Head of caudate nucleus (tissue), 42 donors: ENCODE measurements at places on chromosomes 16 and 17.
A peak's percentile ranks its signal among the peaks of the same experiment; 100 is the strongest.

DNA sequence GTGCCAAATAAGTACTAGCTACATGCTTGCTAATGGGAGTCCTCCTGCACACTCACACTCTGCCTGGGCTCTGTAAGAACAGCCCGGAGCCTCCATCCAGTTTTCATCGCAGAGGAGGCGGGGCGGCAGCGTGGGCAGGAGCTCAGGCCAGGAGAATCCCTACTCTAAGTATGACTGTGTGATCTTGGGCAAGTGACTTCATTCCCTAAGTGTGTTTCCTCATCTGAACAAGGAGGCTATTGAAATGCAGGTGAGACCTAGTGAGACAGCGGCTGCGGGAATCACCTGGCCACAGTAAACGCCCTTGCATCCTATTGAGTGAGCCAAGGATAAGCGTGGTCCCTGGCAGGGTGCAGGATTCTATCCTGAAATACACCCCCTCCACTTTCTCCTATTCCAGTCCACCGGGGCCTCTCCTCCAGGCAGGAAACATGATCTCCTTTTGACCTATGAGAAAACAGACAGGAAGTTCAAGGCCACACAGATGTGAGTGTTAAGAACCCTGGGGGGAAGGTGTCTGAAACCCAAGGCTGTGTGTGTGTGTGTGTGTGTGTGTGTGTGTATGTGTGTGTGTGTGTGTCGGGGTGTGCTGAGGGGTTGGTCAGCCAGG is 5.2 kb upstream of the RAI1 start:
- DNase-seq = no peak

DNA sequence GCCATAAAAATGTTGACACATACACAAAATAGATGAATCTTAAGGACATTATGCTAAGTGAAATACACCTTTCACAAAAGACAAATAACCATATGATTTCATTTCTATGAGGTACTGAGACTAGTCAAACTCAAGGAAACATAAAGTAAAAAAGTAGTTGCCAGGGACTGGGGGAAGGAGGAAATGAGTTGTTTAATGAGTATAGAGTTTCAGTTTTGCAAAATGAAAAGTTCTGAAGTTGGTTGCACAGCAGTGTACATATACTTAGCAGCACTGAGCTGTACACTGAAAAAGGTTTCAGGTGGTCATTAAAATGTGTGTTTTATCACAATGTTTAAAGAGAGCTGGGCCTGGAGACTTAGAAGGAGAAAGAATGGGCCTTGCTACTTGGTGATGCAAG is 4.7 kb upstream of the SLC13A2 start:
- DNase-seq = no peak

GRCh38 chr17:5511401-5512225 is 25.2 kb downstream of the MIS12 start:
- no peak for DNase-seq

- DNase-seq = peak; percentile 42
Measured at GRCh38 chr16:88770461-88771293, 14.3 kb downstream of the PIEZO1 start.

DNA sequence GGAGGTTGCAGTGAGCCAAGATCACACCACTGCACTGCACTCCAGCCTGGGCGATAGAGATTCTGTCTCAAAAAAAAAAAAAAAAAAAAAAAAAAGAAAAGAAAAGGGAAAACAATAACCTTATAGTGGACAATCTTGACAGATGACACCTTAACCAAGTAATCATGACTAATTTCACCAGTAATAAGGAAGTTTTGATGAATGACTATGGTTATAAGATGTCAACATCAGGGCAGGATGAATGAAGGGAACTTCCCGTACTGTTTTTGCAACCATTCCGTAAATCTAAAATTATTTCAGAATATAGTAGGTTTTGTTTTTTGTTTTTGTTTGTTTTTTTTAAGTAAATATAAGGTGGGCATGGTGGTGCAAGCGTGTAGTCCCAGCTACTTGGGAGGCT is 23.0 kb downstream of the GSPT1 start:
- DNase-seq = no peak

DNA sequence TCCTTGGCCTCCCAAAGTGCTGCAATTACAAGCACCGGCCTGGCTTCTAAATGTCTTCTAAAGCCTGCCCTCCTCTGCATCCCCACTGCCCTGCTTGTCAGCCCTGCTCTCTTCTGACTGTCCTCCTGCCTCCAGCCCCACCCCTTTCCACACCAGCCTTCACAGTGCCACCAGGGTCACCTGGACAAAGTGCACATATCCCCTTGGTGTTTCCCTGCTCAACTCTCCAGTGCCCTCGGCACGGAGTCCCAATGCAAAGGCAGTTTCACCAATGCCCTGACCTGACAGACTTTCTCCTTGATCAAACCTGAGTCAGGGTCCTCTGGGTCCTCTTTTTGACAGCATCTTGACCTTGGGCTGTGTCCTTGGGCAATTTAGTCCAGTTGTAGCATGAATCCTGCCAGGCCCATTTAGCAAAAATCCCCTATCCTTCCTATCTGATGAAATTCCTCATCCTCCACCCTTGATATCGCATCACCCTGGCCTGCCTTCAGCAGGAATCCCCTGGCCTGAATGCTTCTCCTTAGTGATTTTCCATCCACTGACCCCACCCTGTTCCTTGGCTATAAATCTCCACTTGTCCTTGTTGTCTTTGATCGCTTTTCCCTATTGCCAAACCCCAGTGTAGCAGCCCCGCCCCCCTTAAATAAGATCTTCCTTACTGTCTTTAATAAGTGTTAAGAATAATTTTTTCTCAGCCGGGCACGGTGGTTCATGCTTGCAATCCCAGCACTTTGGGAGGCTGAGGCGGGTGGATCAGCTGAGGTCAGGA is 42.7 kb upstream of the ETV4 start:
- no peak for DNase-seq

DNA sequence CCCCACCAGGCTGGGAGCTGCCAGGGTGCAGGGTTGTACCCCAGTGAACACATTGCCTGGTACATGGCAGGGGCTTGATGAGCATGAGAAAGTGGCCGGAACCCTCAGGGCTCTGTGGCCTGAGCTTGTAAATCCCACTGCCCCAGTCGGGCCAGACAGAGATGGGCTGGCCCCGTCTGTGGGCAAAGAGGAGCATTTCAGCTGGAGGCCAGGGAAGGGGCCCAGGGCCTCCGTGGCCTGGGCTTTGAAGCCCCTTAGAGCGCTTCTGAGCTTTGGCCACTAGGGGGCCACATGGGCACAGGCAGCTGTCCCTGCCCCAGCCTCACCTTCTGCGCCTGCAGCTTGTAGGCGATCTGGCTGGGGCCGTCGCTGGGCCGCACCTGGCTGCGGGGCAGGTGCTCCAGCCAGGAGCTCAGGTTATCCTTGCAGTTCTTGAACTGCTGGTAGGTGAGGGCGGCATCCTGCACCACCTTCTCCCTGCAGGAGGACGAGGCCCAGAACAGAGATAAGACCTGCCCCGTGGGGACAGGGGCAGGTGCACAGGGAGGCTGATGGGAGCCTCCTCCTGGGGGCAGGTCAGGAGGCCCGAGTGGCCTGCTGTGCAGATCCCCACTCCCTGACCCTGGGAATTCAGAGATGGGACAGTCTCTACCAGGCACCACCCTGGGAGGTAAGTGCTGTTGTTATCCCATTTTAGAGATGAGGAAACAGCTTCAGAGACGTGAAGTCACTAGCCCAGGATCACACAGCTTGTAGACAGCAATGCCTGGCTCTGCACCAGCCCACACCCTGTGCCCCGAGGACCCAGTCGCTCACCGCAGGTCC is 12.8 kb downstream of the EVPL start:
- peak; percentile 70 for DNase-seq

DNA sequence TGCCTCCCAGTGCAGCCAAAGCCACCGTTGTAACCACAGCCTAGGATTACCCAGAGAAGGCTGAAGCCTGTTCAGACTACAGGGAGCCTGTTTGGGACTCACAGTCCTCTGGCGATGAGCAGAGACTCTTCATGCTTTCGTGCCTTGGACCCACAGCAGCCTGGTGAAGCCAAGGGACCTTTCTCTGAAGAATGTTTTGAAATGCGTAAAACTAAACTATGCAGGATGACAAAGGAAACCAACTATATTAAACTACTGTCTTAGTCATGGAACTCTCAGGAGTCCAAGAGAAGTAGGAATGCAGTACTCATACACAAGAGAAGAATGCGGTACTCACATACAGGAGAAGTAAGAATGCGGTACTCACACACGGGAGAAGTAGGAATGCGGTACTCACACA is 20.9 kb downstream of the ABR start:
- no peak for DNase-seq

GRCh38 chr16:85202051-85202601 is 89.9 kb upstream of the CIBAR2 start:
- no peak for DNase-seq

GRCh38 chr17:57597531-57598453 is 147.3 kb downstream of the CCDC182 start:
- peak; percentile 85 for DNase-seq

DNA sequence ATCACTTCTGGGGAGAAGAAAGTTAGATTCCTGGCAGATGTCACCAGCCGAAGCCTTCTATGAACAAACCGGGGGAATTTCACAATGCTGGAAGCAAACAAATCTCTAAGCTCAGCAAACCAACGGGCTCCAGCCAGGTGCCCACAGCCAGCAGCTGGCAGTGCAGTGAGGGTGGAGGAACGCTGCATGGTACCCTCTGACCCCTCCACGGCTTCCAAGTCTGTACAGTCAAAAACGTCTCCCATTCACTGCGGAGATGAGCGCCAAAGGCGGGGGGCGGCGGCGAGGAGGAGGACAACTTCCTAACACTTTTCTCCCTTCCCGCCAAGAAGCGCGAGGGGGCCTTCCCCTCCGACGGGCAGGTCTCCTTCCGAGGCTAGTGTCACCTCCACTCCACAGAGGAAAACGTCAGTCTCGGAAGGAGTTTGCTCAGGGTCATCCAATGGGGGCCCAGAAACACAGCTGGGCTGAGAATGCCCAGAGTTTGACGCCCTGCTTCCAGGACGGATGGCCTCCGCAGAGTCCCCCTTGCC is 924 bp downstream of the ZNF598 start:
- no peak for DNase-seq

DNA sequence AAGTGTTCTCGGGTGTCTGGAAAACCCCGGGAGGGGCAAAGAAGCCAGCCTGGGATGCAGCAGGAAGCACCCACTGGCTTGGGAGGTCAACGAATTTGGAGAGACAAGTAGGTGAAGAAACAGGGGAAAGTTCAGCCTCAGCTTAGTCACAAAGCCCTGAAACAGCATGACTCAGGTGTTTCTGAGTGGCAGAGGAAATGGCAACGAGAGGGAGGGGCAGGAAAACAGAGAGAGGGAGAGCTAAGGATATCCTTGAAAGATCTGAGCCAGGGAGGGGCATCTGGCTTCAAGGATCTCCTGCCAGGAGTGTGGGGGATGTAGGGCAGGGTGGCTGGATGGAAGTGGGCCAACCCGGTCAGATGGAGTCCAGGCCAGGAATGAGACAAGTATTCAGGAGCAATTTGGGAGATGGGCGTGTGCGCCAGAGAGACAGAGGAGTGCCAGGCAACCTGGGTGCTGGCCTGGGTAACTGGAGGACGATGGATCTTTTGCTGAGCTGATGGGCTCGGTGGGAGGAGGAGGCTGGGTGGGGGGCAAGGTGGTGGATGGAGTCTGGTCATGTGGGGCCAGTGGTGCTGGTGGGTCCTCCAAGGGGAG is 27.2 kb downstream of the ABCC3 start:
- no peak for DNase-seq

DNA sequence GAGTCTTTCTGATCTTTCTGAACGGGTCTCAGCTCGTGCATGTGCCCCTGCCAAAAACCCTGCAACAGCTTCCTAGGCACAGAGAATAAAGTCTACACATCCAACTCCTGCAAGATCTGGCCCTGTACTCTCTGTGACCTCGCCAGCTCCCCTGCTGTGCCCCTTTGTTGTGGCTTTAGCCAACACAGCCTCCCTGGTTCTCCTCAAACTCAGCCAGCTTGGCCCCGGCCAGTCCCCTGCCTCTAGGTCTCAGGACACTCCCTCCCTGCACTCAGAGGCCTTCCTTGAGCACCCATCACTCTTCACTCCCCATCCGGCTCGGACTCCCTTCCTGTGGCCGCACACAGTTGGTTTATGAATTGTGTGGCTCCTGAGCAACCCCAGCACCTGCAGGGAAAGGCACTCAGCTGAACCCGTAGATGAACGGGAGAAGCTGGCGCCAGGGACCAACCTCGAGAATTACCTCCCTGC is 1.4 kb downstream of the CEP131 start:
- DNase-seq = no peak

DNA sequence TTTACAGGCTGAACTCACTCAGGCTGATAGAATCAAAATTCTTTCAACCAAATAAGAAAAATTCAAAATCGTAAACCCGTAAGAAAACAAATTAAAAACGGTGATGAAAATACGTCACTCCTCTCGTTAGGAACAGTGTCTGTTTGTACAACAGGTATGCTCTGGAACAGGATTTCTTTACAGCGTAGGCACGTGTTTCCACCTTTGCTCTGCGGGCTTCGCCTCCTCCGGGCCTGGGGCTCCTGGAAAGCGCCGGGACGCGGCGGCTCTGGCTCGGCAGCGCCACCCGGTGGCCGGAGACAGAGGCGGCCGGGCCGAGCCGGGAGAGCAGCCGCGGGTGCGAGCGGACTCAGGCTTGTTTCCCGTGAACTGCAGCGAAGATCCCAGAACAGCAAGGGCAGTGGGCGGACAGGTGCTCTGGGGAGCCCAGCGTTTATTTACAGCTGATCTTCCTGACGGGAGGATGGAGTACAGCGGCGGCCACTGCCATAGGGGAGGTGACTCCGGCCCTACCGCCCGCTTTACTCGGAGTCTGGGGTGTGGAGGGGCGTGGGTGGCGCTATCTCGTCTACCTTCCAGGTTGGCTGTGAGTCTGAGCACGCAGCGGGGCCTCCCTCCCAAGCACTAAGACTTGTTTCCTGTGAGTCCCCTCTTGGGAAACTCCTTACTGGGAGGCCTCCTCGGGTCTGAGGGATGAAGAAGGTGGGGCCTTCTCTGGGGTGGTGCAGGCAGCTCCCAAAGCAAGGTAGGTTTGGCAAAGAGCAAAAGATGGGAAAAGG is 40.5 kb upstream of the ATP2A3 start:
- DNase-seq = peak; percentile 24

- DNase-seq = no peak
Measured at GRCh38 chr17:35889818-35890773, 9.9 kb upstream of the CCL5 start.

- DNase-seq = no peak
Measured at GRCh38 chr16:72948238-72948829, 99.6 kb downstream of the ZFHX3 start.

- DNase-seq = peak; percentile 85
Measured at GRCh38 chr17:39194089-39194984, 3.1 kb downstream of the CACNB1 start.
